ENCODE measurements at places on chromosomes 13 and 19.

DNA sequence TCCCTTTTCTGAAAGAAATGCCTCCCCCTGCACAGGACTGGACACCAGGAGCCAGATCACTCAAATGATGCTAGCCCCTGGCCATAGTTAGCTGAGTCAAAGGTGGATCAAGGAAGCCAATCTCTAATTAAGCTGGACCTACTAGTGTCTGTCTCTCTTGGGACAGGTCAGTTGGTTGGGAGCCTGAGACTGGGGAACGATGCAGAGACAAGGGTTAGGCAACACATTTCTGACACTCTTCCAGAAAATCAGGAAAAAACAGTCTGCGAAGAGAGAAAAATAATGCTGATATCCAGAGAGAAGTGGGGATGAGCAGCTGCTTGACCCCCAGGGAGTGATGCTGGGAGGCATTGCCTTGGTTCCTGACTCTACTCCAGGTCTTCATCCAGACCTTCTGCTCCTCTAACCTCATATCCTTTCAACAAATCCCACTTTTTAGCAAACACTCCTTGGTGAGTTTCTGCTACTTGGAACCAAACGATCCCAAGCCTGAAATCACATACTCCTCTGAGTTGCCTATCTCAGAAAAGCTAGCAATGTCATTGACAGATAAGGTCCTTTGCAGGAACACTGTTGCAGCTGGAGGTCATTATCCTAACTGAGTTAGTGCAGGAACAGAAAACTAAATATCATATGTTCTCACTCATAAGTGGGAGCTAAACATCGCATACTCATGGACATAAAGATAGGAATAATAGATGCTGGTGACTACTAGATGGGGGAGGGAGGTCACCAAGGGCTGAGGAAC, 369.7 kb downstream of the COG6 start:
- no peak for DNase-seq

GRCh38 chr19:55670280-55671053, 4.6 kb upstream of the EPN1 start:
- no peak for DNase-seq

GRCh38 chr13:25632166-25632888, 260.6 kb downstream of the ATP8A2 start:
- DNase-seq: no peak

DNA sequence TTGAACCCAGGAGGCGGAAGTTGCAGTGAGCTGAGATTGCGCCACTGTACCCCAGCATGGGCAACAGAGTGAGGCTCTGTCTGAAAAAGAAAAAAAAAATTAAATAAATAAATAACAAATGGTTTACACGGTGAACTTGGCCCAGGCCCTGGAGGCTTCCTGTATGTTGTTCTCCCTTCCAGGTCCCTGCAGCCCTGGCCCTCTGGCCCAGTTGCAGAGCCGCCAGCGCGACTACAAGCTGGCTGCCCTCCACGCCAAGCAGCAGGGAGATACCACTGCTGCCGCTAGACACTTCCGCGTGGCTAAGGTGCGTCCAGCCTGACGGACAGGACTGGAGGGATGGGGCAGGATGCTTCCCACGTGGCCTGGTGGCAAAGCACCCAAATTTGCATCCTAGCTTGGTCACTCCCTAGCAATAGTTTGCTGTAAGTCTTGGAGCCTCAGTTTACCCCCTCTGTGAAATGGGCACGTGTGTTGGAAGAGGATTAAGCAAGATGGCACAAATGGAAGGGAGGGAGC, 11.9 kb downstream of the CC2D1A start:
- no peak for DNase-seq

DNA sequence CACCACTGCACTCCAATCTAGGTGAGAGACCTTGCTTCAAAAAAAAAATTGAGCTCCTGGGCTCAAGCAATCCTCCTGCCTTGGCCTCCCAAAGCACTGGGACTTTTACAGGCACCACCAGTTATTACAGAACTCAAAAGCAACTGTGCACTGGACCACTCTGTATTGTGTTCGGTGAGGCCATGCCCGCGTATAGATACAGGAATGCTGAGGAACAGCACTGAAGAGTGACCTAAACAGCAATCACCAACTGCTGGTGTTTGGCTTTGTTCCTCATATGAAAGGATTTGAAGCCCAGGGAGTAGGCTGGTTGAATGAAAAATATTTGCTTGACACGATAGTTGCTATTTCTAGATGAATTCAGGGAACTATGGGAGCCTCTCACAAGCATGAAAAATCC, 29.5 kb downstream of the SLC25A30 start:
- no peak for DNase-seq

DNA sequence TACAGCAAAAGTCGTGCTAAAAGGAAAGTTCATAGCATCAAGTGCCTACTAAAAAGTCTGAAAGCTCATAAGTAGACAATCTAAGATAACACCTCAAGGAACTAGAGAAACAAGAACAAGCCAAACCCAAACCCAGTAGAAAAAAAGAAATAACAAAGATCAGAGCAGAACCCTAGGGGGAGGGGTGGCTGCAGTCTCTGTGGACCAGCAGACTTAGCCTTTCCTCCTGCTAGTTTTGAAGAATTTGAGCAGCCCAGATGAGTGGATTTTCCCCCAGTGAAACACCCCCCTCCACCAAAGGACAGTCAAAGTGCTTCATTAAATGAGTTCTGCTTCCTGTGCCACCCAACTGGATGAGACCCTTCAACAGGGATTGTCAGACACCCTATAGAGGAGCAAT, 2.6 kb upstream of the ZNF486 start:
- no peak for DNase-seq

GRCh38 chr13:59392328-59392727, 771.4 kb downstream of the DIAPH3 start:
- no peak for DNase-seq

GRCh38 chr19:11322269-11323024, 17.0 kb downstream of the RAB3D start:
- no peak for DNase-seq

- no peak for DNase-seq
Observed at GRCh38 chr19:29845574-29846176, 33.9 kb downstream of the CCNE1 start.

- no peak for DNase-seq
Observed at GRCh38 chr19:32173836-32174235, 171.6 kb upstream of the ZNF507 start.

DNA sequence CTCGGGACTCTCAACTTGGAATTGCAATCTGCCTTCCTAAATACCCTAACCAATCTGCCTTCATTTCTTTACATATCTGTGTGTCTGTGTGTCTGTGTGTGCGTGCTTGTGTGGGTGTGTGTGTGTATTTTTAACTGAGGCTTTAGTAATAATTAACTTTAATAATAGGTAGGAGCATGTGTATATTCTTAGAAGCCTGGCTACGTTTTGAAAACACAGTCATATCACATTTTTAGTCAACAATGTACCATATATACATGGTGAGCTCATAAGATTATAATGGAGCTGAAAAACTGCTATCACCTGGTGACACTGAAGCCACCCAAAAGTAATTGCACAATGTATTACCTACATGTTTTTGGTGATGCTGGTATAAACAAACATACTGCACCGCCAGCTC, 65.4 kb upstream of the ATXN8OS start:
- DNase-seq: no peak

DNA sequence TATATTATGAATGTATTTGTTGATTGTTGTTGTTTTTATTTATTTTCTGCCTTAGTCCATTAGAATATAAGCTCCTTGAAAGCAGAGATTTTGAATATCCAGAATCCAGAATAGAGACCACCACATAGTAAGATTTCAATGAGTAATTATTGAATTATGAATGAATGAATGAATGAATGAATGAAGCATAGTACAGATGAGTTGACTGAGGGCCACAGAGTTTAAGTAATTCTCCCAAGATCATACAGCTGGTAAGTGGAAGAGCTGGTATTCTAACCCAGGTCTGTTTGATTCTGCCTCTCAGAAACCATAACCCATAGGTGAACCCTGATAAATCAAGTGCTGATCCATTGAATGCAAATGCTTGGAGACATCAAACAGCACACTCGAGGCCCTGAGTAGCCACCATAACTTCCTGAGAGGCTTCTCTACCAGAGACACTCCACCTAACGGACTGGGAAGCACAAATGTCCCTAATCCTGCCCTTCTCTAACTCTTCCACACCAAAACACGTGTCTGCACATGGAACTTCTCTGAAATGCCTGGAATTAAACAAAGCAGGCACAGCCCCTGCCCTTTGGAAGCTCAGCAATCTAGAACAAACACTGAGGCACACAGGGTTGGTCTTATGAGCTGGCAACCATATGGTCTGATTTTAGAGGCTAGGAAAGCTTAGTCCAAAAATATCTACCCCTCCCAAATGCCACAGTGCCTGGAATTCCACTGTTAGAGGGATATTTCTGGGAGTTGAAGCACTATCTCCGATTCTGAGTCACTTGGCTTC, 190.1 kb downstream of the FOXO1 start:
- DNase-seq: no peak

DNA sequence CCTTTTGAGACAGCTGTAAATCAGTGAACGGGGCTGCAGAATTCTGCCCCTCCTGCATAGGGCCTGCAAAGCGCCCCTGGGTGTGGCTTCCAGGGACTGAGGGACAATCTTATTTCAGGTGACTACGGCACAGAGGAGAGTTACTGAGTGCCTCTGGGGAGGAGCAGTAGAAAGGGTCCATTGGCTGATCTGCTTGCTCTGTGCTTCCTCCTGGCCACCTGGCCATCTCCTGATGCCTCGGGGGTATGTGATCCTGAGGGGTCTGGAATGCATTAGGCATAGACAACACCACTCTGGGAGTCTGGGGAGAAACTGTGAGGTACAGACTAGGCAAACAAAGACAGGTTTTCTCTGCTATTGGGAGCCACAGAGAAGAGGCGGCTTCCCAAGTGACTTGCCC, 2.8 kb downstream of the KCTD15 start:
- DNase-seq: no peak

- no peak for DNase-seq
Observed at GRCh38 chr19:22625266-22626035, 8.7 kb upstream of the ZNF492 start.

GRCh38 chr13:60108589-60108988, 55.1 kb downstream of the DIAPH3 start:
- DNase-seq: no peak

DNA sequence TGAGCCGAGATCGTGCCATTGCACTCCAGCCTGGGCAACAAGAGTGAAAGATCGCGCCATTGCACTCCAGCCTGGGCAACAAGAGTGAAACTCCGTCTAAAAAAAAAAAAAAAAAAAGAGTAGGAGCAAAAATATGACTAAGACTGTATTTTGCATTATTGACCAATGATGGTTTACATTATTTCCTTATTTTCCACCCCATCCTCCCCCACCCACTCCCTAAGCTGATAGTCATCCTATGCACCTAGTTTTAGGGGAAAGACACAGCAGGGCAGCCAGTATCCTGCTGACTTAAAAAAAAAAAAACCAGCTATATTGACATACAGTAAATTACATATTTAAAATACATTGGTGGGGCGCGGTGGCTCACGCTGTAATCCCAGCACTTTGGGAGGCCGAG, 25.1 kb downstream of the VAV1 start:
- DNase-seq: no peak

DNA sequence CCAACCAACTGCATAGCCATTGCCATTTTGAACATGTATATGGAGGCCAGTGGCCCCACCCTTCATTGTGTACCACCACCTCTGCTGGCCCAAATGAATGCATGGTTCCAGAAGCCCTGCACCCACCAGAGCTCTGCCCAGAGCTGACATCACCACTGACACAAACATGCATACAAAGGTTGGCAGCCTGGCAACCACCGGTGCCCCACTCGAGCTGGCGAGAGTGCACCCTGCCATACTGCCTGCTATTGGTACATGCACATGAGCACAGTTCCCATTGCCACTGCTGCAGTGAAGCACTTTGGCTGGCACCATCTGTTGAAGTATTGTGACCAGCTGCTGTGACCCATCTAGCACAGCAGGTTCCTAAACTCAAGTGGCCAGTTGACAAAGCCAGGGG, 1564.9 kb downstream of the OLFM4 start:
- DNase-seq: no peak

DNA sequence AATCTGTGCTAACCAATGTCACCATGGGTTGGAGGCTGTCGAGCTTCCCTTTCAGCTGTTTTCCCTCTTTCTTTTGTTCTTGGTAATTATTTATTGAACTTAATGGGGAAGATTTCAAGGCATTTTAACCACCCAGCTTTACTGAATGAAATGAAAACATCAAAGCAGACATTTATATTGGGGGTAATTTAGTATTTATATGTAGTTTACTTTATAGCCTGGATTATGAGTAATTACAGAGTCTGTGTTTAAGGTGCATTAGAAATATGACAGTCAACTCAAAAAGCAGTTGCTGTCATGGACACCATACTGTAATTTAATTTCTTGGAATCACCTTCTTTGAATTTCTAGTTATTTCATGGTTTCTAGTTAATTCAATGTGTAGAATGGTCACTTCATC, 42.0 kb downstream of the TNFRSF19 start:
- no peak for DNase-seq

DNA sequence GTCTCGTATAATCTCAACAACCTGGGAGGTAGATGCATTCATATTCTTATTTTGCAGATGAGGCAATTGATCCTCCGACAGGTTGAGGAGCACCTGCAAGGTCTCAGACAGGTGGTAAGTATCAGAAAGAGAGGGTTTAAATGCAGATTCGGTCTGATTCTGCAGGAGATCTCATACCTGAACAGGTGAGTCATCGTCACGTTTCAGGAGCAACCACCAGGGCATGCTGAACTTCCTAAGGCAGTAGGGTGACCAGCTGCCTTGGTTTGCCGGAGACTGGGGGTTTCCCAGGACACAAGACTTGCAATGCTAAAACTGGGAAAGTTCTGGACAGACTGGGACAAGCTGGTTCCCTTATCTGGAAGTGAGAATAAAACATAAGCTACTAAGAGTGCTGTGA, 68.8 kb upstream of the TSHZ3 start:
- DNase-seq: no peak

Data from stimulated activated CD8-positive, alpha-beta memory T cell treated with anti-CD3 and anti-CD28 coated beads, Interleukin-7, amount 100 ng/mL, for 24 hours (primary cell).